ENCODE measurements at places on chromosomes 16 and 17. TPM values are rescaled to one million over a fixed set of nuclear protein-coding genes. Genes with fewer than 3 reads are reported as not detected.

HS3ST3A1 gene
- 0.85 TPM for total RNA-seq

DRC3 gene
- total RNA-seq, result 9.4 TPM

CHST5 gene
- total RNA-seq, result 2.2 TPM

GRCh38 chr16:30892670-30893416 is 1.0 kb downstream of the BCL7C start:
- no peak for DNase-seq

All from dorsolateral prefrontal cortex (tissue), 122 donors.